ENCODE measurements at places on chromosomes 6 and 20. TPM values are rescaled to one million over a fixed set of nuclear protein-coding genes. Genes with fewer than 3 reads are reported as not detected.

The OR12D3 gene
- total RNA-seq: not detected

The SMLR1 gene
- not detected for total RNA-seq

The TCF15 gene
- total RNA-seq: not detected

The PLTP gene
- total RNA-seq: 2.8 TPM

The ZFP57 gene
- not detected for total RNA-seq

The ATP6V1G2 gene
- total RNA-seq: 2.5 TPM

The BTNL2 gene
- not detected for total RNA-seq

The SLC26A8 gene
- not detected for total RNA-seq

The PRIM2 gene
- total RNA-seq: 46.5 TPM

The TFAP2B gene
- total RNA-seq: not detected

The C6orf132 gene
- total RNA-seq: not detected

The POM121L2 gene
- not detected for total RNA-seq

GRCh38 chr20:25072226-25072811, 9.6 kb downstream of the VSX1 start:
- no peak for DNase-seq

GRCh38 chr6:38391626-38392579, 247.8 kb downstream of the BTBD9 start:
- DNase-seq: no peak

DNA sequence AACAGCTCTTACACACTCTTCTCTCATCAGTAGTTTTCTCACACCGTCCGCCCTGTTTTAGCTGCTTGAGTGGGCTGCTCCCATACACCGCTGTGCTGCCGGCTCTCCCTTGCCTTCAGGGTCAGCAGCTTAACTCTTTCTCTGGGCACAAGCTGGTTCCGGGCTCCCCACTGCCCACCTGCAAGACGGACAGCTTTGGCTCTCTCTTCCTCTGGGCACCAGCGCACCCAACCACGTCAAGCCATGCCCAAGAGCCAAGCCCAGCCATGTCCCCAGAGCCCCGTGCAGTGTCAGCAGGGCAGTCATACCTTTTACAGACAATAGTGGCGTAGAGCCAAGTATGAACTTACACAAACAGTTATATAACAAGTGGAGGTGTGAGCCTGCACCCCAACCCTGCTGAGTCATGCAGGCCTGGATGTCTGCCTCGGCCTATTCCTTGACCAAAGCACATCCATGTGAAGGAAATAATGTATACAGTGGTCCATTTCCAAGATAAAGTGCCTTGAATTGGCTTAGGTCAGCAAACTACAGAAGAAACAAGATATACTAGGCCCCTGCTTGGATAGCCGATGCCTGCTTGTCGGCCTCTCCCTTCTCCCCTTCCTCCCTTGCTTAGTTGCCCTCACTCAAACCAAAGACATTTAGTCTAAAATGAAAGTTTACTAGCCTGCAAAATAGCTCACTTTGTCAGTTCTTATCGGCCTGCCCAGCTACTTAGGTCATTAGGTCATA, 89.3 kb downstream of the JPH2 start:
- no peak for DNase-seq

DNA sequence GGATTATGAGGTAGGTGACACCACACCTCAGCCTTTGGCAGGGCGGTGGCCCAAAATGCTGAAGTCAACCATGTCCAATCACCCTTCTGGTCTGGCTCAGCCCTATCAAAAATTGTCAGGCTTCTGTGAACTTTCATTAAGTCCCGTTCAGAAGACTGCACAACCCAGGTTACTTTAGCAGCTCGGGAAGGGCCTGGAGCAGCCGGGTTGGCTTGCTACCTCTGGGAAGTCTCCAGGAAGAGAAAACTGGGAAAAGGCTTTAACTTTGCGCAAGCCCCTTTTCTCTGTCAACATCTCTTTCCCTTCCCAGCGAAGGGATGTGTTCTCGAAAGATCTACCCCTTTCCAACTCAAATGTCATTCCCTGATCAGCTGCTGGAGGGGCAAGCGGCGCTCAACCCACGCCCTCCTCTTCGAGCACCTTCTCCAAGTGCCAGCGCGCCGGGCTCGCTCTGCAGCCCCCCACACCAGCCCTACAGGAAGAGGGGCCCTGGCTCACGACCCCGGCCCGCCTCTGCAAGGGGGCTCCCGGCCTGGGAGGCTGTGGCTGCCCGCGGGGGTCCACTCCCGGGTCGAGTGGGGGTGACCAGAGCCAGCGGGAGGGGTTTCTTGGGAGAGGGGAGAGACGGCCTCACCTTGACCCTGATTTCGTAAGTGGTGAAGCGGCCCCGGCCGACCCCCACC, 573 bp downstream of the SNX3 start:
- peak; percentile 44 for DNase-seq

DNA sequence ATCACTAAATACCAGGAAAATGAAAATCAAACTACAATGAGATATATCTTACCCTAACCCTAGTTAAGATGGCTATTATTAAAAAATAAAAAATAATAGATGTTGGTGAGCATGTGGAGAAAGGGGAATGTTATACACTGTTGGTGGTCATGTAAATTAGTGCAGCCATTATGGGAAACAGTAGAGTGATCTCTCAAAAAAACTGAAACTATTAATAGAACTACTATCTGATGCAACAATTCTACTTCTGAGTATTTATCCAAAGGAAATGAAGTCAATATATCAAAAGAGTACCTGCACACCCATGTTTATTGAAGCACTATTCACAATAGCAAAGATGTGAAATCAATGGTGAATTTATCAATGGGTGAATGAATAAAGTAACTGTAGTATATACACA, 48.6 kb downstream of the HLA-A start:
- DNase-seq: no peak

- no peak for DNase-seq
Observed at GRCh38 chr6:150403458-150404246, 34.8 kb downstream of the IYD start.

DNA sequence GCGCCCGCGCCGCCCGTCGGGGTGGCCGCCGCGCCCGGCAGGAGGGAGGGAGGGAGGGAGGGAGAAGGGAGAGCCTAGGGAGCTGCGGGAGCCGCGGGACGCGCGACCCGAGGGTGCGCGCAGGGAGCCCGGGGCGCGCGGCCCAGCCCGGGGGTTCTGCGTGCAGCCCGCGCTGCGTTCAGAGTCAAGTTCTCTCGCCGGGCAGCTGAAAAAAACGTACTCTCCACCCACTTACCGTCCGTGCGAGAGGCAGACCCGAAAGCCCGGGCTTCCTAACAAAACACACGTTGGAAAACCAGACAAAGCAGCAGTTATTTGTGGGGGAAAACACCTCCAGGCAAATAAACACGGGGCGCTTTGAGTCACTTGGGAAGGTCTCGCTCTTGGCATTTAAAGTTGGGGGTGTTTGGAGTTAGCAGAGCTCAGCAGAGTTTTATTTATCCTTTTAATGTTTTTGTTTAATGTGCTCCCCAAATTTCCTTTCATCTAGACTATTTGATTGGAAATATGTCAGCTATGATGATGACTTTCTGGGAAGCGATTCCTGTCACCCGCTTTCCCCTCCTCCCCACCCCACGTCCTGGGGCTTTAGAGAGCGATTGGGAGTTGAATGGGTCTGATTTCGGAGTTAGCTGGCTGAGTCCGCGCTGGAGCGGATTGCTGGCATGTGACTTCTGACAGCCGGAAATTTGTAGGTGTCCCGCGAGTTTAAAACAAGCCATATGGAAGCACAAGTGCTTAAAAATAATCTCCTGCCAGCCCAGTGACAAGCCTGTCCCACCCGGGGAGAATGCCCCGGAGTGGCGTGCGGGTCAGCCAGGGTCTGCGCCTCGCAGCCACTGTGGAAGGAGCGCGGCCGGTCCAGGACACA, 1.1 kb downstream of the ESR1 start:
- no peak for DNase-seq

DNA sequence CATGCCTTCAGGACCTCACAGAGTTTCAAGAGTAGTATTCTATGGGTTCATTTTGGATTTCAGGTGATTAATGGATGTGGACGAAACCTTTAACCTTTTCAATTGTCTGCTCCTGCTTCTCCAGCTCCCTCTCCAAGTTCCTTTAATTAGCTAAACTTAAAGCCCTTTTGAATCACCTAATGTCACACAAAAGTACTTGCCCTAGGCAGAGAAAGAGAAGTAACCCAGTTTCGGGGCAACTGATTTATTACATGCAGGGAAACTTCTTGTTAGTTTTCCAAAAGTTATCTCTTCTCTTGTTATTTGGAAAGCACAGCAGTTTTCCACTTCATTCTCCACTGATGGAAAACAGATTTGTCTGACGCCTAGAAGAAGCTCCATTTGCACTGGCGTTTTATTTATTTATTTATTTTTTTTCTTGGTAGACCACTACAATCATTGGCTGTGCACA, 407.7 kb upstream of the JARID2 start:
- no peak for DNase-seq

DNA sequence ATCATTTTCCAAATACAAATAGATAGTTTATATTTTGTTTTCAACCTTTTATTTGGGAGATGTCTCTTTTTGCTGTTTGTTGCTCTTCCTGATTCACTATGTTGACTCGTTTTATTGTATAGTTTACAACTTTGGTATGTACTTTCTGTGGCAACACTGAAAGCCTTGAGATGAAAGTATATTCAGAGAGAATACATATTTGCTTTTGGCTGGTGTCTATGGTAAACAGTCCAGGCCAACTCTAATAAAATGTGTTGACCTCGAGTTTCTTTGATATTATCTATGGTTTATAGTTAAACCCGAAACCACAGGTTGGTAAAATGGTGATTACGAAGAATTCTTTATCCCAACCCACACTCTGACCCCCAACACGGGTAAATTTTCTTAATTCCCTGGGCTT, 919.6 kb upstream of the MAP3K7 start:
- no peak for DNase-seq

DNA sequence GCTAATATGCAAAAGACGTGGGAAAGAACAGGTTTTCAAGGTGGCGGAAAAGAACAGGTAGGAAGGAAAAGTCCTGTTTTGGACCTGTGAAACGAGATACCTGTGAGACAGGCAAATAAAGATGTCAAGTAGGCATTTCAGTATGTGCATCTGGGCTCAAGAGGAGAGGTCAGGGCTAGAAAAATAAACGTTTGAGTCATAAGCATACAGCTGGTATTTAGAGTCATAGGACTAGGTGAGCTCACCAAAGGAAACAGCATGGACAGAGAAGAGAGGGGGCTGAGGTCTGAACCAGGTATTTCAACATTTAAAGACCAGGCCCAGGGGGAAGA, 14.9 kb downstream of the MTFR2 start:
- no peak for DNase-seq

DNA sequence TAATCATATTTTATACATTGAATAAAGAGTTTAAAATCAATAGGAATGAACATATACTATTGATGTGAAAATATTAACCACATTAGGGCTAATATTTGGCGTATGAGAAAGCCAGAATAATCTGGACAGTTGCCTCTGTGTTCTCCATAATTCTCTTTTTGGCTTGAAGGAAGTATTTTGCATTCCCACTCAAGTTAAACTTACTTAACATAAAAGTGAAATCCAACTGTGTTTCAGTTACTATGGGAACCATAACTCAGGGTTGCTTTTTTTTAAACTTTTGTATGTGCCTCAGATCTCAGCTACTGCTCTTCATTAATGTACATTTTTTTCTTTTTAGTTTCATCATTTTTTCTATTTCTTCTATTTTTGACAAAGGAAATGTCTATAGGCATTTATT, 479.8 kb downstream of the NKAIN2 start:
- no peak for DNase-seq

DNA sequence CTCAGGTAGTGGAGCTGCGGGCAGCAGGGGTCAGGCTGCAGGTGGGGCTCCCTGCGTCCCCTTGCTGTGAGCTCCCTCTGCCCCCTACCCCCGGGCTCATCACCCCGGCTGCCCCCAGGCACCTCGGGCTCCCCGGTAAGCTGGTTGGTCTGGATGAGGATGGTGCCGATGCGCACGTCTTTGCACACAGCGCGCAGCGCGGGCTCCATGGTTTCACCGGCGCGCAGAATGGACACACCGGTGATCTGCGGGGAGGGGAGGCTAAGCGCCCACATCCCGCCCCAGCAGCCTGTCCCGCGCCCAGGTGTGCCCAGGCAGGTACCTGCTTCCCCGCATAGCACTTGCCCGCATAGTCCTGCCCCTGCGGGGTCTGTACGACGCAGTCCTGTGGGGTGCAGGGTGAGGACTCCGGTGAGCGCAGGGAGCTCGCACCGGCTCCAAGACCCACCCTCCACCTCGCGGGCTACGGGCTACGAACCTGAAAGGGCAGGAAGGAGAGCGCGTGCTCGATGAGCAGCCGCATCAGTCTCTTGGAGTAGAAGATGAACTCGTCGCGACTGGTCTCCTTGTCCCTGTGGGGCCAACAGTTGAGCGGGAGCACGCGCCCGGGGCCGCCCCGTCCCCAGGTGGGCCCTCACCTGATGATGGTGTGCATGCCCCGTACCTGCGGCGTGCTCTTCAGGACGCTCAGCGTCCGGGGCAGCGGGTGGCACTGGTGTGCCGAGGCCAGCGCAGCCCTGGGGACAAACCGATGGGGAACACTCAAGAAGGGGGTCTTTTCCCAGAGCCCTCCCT, 15.5 kb downstream of the UCKL1 start:
- no peak for DNase-seq

GRCh38 chr20:19347943-19348456, 135.6 kb downstream of the SLC24A3 start:
- no peak for DNase-seq

GRCh38 chr6:148200781-148201180, 141.9 kb upstream of the SASH1 start:
- DNase-seq: no peak

DNA sequence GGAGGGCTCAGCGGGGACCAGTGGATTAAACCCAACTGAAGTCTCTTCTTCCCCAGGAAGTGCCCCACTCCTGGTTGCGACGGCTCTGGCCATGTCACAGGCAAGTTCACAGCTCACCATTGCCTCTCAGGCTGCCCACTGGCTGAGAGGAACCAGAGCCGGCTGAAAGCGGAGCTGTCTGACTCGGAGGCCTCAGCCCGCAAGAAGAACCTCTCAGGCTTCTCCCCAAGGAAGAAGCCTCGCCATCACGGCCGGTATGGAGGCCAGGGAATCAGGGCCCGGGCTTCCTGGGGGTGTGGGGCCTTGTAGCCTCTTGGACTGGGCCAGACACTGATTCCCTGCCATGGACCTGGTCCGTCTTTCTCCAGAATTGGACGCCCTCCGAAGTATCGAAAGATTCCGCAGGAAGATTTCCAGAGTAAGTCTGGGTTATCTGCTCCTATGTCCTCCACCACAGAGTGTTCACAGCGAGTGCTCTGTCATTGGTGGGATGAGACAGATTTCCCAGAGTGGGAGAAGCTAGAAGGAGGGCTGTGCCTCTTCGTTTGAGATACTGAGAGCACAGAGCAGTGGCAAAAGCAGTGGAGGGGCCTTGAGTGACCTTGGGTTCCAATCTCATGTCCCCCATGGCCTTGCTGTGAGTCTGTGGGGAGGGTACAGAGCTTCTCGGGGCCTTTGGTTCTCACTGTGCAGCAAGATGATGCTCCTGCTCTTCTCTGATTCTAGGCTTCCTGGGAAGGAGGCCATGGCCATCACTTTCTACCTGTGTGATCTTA, 22.6 kb upstream of the SGK2 start:
- no peak for DNase-seq

GRCh38 chr6:149410557-149410956, 10.5 kb downstream of the SUMO4 start:
- no peak for DNase-seq

DNA sequence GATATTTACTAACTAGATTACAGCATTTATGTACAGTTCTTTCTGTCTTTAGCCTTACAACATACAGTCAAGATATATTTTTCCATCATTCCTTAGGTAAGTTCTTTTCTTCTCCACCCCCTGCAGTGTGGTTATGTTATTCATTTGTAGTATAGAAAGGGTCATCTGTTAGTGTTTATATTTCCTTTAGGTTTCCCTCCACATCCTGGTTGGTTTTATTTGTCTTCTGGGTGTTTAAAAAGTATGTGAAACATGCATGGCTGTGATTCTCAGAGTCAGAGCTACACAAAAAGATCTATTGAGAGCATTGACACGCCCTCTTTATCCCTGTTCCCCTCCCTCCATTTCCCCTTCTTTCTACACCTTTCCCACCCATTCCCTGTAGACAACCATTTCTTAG, 20.1 kb downstream of the DHX35 start:
- DNase-seq: no peak

Data from activated CD8-positive, alpha-beta T cell treated with anti-CD3 and anti-CD28 coated beads, Interleukin-2, amount 10 ng/mL, durations not matched to agents 7 days and 5 days (primary cell).